ENCODE measurements at places on chromosomes 2 and 18.

DNA sequence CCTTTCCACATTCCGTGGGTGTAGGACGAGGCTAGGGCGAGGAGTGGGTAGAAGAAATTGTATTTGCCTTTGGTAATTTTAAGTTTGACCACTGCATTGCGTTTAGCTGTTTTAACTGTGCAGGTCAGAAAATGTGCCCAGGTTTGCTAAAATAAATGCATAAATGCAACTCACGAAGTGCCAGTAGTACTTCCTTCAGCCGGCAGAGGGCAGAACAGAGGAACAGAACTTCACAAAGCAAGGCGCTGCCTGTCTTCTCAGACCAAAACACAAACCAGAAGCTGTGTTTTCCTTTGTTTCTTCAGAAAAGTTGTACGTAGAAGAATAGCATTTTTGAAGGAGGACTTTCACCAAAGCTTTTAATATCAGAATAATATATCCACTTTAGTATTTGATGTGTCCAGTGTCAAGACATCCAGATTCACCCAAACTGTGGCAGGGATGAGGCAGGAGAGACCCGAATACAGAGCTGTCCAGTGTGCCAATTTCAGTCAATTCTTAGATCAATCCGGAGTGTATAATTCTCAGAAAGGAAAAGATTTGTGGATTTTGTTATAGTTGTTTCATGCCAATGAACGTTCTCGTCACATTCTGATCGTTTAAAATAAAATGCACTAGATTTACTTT, 348.6 kb downstream of the DLGAP1 start:
- DNase-seq = peak; percentile 24

DNA sequence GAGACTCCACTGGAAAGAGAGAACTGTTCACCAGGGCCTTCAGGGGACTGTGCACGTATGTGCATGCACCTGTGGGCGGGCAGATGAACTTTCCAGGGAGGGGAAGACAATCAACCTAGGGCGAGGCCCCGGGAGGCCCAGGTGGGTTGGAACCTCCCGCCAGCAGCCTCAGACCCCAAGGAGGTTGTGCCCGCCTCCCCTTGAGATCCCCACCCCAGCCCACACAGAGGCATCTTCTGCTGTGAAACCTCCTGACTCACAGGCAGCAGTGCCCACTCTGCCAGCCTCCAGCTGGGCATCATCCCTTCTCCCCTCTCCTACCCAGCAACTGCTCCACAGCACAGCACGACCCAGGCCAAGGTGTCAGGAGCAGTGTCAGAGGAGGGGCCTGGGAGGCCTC, 54.4 kb downstream of the FAM178B start:
- no peak for DNase-seq

- DNase-seq = no peak
Measured at GRCh38 chr2:157413326-157414035, 30.4 kb downstream of the CYTIP start.

DNA sequence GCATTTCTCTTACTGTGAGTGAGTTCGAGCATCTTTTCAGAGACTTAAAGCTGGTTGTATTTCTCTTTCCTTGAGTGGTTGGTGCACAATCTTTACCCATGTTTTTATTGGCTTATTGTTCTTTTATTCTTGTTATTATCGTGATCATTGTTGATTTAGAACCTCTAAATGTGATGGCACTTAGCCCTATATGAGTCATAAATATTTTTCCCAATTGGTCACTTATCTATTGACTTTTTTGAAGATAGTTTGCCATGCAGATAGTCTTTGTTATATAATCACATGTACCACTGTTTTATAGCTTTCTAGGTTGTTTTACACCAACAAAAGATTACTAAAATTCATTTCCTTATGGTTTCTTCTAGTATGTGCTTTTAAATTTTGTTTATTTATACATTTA, 141.6 kb upstream of the MSH6 start:
- DNase-seq = no peak

GRCh38 chr2:28318023-28318422, 74.6 kb upstream of the FOSL2 start:
- DNase-seq = no peak

DNA sequence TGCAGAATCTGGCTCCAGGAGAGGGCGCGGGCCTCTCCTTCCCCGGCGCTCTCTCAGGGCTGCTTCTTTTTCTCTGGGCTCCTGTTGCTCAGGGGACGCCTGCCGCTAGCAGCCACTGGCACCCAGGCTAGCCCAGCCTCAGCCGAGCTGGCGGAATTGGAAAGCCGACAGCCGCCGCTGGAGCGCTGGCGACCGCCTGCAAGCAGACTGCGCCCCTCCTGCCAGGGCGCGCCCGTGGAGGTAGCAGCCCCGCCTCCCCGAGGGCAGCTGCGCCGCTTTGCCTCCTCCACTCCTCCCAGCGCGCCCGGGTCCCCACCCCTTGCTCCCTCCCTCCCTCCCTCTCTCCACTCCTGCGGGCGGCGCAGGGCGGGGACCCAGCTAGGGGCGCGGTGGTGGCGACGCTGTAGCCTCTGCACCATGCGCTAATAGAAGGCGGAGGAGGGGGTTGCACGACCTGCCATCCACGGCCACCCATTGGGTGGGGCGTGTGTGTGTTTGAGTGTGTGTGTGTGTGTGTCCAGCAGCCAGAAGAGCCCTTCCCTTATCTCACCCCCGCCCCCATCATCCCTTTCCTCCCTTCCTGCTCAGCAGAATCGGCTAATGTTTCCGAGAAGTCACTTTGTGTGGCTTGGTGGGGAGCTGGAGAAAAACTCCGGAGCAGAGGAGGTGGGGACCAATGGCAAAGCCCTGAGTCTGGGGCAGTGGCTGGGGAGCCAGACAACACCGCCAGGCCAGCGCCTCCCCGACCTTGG, at the start of gene SCN9A:
Gene SCN9A, minus strand, starts transcription at position 209 of the 752 bp plus-strand sequence. CDS start 64,188 bp downstream, outside the sequence.
- peak; percentile 51 for DNase-seq

DNA sequence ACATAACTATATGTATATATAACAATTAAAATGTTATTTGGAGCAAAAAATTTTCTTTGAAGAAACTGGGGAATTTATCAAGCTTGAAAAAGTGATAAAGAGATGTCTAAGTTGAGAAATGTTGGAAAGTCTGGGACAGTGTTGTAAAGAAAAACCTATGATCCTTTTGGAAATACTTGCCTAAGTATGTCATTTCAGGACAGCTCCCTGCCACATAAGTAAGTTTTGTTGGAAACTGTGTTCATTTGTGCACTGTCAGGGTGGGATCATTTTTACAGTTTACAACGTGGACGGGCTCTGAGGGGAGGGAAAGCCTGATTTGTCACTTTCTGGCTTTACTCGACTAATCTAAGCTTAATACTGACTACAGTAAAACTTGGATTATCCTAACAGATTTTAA, 10.4 kb upstream of the COL3A1 start:
- DNase-seq = no peak

- peak; percentile 1 for DNase-seq
Measured at GRCh38 chr2:120751553-120751952, 15.9 kb downstream of the GLI2 start.

DNA sequence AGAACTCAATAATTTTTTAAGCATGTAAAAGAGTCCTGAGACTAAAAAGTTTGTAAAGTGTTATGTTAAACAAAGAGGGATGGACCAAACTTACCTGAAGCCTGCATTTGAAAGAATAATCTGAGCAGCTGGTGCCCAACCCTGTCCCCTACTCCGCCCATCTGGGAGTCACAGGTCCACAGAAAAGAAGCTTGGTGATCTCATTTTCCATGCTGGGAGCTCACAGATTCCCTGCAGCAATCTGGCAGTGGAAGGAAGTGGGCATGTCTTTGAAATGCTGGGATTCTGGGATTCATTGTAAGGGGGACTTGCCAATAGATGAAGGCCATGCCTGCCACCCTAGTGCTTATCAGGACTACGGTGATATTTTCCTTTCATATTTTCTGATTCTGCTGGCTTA, 17.9 kb downstream of the CDH2 start:
- DNase-seq = no peak

- no peak for DNase-seq
Measured at GRCh38 chr18:34773378-34773777, 63.3 kb downstream of the DTNA start.

- DNase-seq = no peak
Measured at GRCh38 chr2:170420961-170421687, 243.2 kb downstream of the MYO3B start.

GRCh38 chr2:212912445-212913103, 238.8 kb downstream of the IKZF2 start:
- DNase-seq = no peak

GRCh38 chr18:24660956-24661355, 200.5 kb downstream of the HRH4 start:
- no peak for DNase-seq

GRCh38 chr2:180662941-180663471, 317.4 kb upstream of the UBE2E3 start:
- DNase-seq = no peak

GRCh38 chr2:157367704-157368103, 42.1 kb upstream of the ERMN start:
- no peak for DNase-seq

GRCh38 chr18:70059684-70060083, 112.0 kb upstream of the CD226 start:
- DNase-seq = no peak

DNA sequence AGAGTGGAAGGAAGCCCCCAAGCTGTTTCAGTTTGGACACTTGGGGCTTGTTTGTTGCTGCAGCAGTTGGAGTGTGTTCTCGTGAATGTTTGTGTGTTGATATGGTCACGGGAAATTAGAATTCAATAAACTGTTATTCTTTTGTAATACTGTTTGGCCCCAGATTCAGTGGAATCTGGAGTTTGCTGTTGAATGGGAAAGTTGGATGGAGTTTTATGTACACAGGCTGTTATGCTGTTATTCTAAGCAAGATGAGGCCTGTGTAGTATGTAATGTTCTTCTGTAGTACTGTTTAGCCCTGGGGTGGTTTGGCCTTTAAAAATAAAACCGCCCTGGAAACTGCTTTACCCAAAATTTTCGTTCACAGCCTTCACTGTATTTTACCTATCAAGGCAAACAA, 810.4 kb upstream of the HS6ST1 start:
- DNase-seq = no peak

DNA sequence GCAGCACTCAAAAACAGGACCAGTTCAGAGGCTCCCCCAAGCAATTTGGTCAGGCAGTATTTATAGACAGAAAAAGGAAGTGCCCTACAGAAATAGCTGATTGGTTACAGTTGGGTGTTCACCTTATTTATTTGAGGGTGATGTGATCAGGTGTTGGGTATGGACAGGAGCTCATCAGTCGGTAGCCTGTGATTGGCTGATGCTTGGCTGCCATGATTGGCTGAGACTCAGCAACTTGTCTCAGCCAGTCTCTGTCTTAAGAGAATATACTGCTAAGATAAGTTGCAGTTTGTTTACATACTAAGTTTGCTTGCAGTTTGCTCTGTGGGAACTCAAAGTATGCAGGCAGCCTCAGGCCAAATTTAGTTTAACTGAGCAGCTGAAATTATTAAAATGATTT, 9.4 kb downstream of the ABCG8 start:
- no peak for DNase-seq

DNA sequence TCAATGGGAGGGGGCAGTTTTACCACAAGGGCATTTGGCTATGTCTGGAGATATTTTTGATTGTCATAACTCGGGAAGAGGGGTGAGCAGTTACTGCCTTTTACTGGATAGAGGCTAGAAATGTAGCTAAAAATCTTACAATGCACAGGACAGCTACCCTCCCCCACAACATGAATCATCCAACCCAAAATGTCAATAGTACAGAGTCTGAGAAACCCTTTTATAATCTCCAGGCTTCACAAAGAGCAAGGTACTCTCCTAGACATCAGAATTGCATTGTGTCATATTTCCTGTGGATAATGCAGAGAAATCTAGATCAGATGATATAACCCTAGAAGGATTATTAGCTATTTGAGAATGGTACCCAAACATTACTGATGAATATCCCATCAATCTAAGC, 277.1 kb upstream of the NRP2 start:
- no peak for DNase-seq

DNA sequence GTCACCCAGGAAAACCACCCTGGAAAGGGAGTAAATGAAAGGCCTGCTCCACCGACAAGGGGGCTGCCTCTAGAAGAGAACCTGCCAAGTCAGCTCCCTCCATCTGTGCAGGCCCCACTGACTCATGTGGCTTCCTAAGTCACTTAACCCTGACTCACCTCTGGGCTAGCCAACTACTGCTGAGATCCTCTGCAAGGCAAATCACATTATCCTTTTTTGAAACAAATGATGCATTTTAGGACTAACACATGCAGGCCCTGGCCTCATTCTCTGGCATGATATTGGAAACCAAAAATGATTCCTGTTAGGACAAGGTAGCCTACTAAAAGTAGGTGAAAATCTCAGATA, 474.6 kb downstream of the EPHA4 start:
- no peak for DNase-seq

- no peak for DNase-seq
Measured at GRCh38 chr2:2639251-2640139, 308.4 kb upstream of the MYT1L start.

DNA sequence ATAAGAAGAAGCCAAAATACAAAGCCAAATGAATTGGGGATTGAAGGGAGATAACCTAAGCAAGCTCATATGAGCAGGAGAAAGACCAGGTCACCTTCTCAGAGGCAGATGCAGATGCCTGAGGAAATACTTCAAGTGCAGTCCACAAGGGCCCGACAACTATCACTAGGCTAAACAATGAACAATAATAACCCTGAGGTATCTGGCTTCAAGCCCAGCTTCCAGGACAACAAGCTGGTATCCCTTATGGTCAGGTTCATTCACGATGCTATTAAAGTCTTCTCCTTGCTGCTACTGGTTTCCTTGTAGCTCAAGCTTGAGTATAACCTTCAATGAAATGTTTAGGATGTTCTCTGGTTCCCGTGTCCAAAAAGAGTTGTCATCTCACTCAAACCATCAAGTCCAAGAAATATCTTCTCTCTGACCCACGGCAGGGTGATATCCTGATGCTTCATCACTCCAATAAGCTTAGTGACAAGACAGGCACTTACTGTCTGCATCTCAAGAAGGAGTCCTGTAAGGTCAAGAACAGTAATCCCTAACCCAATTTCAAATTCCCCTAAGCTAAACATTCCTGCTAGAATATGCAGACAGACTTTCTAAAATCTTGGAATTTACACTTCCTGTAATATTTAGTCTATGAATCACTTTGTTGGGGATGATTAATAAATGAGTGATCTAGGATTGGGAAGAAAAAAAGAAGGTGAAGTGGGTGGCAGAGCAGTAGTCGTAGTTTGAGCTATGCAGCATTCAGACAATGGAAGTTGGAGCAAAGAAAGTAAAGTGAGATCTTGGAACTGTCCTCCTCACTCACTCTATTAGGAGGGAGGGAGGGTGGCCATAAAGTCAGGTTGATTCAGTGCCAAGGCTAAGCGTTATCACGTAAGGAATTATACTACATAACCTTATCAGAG, 33.1 kb downstream of the CHN1 start:
- DNase-seq = no peak

GRCh38 chr2:108637304-108637669, 82.0 kb upstream of the RANBP2 start:
- no peak for DNase-seq

DNA sequence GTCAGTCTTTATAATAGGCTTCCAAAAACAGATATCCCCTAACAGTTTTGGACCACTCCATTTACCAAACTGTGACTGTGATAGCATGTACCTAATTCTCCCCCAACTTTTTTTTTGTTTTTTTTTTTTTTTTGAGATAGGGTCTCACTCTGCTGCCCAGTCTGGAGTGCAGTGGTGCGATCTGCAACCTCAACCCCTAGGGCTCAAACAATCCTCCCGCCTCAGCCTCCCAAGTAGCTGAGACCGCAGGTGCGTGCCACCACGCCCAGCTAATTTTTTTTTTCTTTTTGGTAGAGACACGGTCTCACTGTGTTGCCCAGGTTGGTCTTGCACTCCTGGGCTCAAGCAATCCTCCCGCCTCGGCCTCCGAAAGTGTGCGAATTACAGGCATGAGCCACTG, 52.9 kb downstream of the REV1 start:
- DNase-seq = no peak

- no peak for DNase-seq
Measured at GRCh38 chr2:9168821-9169221, 37.8 kb upstream of the ASAP2 start.
